ENCODE measurements at places on chromosomes 7 and 10. TPM values are rescaled to one million over a fixed set of nuclear protein-coding genes. Genes with fewer than 3 reads are reported as not detected.

The AASS gene
- 37.9 TPM for total RNA-seq

The PPP1R3C gene
- total RNA-seq = 0.57 TPM

The GARS1 gene
- 142 TPM for total RNA-seq

The CFAP70 gene
- 0.25 TPM for total RNA-seq

The FAM237B gene
- not detected for total RNA-seq

The HGF gene
- total RNA-seq = 0.82 TPM

The ANKRD1 gene
- total RNA-seq = 1,685 TPM

The PCGF5 gene
- total RNA-seq = 72.2 TPM

The TFPI2 gene
- 81.8 TPM for total RNA-seq

The MACROH2A2 gene
- total RNA-seq = 0.16 TPM

The SFXN3 gene
- 81.9 TPM for total RNA-seq

The LEP gene
- not detected for total RNA-seq

The CALHM3 gene
- total RNA-seq = not detected

The ANXA11 gene
- 28.6 TPM for total RNA-seq

The ADAM8 gene
- 1.6 TPM for total RNA-seq

The STEAP4 gene
- not detected for total RNA-seq

The GJD4 gene
- total RNA-seq = not detected

The ACSM6 gene
- total RNA-seq = not detected

The PTPN20 gene
- total RNA-seq = 0.44 TPM

The ITPRIP gene
- total RNA-seq = 10.8 TPM

The FZD1 gene
- total RNA-seq = 1.5 TPM

The HMX2 gene
- not detected for total RNA-seq

The EN2 gene
- total RNA-seq = not detected

The MGAM2 gene
- not detected for total RNA-seq

The HEPACAM2 gene
- not detected for total RNA-seq

The TPK1 gene
- total RNA-seq = 28.9 TPM

The CPA5 gene
- total RNA-seq = not detected

The NANOS1 gene
- total RNA-seq = 0.16 TPM

The AKR1D1 gene
- not detected for total RNA-seq

The UNCX gene
- total RNA-seq = not detected

The NKX2-3 gene
- under 0.01 TPM for total RNA-seq

The IDI2 gene
- not detected for total RNA-seq
